ENCODE measurements at places on chromosomes 1 and 21.

- DNase-seq = no peak
Observed at GRCh38 chr1:208731981-208732821, 488.0 kb upstream of the PLXNA2 start.

GRCh38 chr1:204941421-204942338, 71.0 kb downstream of the NFASC start:
- DNase-seq = peak; percentile 82

GRCh38 chr1:204437796-204438570, 26.4 kb upstream of the PPP1R15B start:
- no peak for DNase-seq

- DNase-seq = no peak
Observed at GRCh38 chr1:181126871-181127587, 38.5 kb downstream of the IER5 start.

DNA sequence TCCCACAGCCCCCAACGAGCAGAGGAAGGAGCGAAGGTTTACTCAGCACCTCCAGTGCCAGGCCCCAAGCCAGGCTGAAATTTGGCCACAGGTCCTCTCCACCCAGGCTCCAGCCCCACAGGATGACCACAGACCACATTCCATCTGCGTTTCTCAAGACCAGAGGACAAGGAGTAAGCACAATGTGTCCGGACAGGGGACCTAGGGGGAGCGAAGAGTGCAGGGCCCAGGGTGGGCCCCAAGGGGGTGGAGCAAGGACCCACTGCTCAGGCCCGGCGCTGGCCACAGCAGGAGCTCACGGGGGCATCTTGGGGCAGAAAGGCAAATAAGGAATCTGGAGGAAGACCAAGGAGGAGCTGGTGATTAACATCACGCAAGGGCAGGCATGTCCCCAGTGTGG, 100.5 kb downstream of the NPHP4 start:
- DNase-seq = no peak

- DNase-seq = no peak
Observed at GRCh38 chr1:190429141-190429540, 48.5 kb downstream of the BRINP3 start.

GRCh38 chr21:16900685-16901084, 612.2 kb upstream of the CXADR start:
- DNase-seq = no peak

DNA sequence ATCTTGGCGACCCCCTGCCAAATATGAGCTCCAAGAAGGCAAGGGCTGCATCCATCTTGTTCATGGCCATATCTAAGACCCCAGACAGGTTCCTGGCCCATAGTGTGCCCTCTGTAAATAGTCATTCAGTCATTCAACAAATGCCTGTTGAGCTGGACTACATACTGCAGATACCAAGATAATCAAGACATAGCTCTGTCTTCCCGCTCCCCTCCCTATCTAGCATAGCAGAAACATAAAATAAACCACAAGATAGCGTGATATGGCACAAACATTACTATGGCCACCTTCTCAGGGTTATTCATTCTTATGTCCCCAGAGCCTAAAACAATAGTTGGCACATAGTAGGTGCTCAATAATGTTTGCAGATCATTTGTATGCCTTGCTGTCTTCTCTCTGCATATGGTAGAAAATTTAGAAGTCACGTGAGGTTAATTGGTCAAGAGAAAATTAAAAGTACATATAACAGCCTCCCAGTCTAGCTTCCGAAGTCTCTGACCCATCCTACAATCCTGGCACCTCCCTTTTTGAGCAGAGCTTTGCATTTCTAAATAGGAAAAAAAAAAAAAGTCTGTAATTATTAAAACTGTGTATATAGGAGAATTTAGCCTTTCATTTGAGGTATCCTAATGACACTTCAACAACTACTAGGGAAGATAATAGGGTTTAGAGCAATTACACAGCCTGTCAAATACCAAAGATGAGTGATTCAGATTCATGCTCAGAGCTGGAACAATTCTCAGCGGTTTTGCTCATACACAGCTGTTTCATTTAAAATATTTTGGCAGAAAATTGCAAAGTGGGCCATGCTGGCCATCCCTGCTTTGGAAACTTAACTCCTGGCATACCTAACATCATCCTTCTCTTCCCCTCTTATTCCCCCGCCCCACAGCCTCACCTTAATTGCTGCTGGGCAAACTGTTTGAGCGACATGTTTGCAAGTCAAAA, 219.0 kb downstream of the KAZN start:
- DNase-seq = no peak

All from activated CD4-positive, alpha-beta T cell treated with anti-CD3 and anti-CD28 coated beads for 36 hours (primary cell).